ENCODE measurements at places on chromosomes 6 and 20.

GRCh38 chr6:37745748-37746147, 48.1 kb upstream of the MDGA1 start:
- no peak for DNase-seq

DNA sequence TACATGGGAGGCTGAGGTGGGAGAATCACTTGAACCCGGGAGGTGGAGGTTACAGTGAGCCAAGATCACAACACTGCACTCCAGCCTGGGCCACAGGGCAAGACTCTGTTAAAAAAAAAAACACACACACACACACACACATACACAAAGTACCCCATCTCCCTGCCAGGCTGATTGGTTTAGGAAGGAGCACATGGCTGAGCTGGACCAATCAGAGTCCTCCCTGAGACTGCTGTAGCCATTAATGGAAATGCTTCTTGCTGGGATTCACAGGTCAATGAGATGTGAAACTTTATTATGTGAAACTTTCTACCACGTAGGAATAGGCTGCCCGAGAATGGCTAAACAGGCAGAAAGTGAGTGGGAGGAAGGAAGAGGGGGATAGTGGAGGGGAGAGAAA, 2.9 kb downstream of the TREM1 start:
- DNase-seq = no peak

GRCh38 chr6:130585587-130585986, 219.8 kb downstream of the TMEM200A start:
- no peak for DNase-seq

DNA sequence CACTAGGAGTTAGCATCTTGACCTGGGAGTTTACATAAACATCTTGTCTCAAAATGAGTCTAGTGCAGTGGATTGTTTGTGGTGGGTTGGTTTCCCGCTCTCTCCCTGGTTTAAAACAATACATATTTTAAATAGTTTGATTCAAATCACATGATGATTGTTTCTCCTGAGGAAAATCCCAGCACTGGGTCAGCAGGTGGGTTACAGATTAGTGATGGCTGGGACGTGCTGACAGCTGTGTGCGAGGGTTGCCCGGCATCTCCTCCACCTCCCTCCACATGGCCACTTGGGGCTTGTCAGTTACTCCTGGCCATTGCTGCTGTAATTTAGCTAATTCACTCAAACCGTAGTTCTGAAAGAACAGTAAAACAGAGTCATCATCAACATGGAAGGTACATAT, 306.4 kb upstream of the CITED2 start:
- peak; percentile 9 for DNase-seq

DNA sequence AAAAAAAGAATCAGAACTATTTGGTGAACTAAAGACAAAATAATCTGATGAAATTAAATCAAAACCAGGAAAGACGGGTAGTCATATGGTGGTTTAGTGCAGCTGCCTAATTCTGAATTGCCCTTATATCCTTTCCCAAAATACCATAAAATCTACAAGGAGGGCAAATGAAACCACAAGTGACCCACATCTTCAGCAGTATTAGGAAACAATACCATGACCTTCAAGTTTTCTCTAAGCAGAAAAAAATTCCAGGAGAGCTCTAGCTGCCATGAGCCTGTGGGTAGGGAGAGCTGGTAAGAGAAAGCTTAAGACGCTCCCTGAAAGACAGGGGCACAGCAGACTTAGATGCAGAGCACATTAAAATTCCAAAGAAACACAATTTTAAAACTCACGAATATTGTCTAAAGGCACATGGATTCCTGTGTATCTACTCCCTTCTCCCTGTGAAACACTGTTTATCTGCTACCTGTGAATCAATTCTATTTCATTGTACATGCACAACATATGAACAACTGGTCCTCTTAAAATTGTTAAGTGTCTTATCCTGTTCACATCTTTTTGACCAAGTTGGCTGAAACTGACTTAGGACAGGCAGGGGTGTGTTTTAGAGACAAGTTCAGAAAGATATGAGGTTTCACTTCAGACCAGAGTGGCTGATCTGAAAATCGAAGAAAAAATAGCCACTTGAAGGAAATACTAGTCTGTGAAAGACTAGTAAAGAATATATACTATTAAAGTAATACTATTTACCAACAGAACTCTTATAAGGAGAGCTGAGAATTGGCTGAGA, 153.6 kb upstream of the SHLD1 start:
- no peak for DNase-seq

DNA sequence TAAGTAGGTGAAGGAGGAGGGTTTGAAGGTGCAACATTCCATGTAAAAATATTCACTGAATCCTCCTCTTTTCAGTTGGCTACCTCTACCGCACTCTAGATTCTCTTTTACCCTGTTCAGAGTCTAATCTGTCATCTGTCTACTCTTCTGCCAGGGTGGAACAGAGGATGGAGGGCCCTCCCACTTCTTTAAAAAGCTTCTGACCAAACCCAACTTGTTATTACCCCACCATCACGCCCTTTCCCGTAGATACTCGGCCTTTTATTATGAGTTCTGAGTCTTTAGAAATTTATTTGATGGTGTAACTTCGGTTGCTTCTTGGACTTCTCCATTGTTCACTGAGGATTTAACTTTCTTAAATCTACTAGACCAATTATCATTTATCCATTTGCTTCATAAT, 11.7 kb downstream of the STX11 start:
- DNase-seq = no peak

DNA sequence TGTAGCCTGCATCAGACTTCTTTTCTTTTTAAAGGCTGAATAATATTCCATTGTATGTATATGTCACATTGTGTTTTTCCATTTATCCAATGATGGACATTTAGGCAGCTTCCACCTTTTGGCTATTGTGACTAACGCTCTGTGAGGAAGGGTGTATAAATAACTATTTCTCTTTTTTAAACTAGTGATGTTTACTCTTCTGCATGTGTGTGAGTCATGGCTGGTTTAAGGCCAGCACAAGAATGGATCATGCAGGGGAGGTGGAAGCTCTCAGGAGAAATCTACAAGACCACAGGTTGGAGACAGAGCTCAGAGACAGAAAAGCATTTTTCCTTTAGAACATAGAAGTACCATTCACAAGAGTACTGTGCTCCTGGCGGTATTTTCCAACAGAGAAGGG, 307.2 kb downstream of the SOX4 start:
- DNase-seq = peak; percentile 23

DNA sequence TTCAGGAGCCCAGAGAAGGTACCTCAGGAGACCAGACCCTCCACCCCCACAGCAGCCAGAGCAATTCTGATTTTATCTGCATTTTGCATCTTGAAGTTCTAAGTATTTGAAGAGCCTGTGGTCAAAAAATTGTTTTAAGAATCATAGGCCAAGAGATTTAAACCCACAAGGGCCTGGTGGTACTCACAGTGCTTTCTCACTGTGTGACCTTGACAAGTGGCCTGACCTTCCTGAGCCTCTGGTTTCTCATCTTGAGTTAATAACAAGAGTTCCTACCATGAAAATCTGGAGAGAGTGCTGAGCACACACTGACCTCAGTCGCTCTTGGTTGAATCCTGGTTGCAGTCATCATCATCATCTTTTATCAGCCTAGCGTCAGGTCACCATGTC, 45.4 kb upstream of the ID1 start:
- no peak for DNase-seq

GRCh38 chr6:146913842-146914488, 290.3 kb upstream of the STXBP5 start:
- DNase-seq = peak; percentile 99

- no peak for DNase-seq
Measured at GRCh38 chr6:126477678-126478077, 137.8 kb downstream of the CENPW start.

DNA sequence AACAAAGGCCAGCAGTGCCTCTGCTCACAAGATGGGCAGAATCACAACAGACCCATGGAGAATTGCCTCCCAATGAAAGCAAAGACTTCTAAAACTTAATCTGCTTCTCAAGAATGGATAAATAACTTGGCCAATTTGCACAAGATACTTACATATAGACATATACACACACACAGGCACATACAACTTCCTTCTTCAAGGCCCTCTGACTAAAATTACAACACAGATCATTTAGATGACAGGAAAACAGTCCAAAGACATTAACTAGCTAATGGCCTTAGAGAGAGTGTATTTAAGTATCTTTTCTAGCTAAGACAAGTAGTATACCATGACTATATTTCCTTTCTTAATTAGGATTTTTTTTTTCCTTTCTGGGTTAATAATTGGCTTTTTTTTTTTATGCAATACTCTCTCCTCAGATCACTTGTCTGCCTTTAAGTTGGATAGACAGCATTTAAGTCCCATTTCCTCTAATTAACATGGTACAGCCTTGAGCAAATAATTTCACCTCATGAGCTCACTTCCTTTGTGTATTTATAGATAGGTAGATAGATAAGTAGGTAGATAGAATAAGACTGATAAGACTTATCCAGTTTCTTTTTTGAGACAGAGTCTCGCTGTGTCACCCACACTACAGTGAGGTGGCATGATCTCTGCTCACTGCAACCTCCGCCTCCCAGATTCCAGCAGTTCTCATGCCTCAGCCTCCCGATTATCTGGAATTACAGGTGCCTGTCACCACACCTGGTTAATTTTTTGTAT, 70.0 kb downstream of the NRSN1 start:
- DNase-seq = no peak

DNA sequence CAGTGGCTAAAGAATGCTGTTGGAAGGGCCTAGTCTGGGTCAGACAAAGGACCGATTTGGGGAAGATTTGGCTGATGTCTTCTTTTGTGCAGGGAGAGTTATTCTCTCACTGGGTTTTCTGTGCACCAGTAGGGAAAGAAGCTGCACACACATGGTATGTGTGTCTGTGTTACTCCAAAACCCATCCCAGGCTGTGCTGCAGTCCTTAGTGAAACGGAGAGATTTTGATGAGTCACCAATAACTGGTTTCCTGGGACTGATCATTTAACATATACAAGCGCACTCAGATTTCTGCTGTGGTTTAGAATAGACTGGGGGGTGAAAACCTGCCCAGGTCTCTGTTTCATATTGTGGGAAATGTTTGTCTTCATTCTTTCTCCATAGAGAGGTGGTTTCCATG, 1049.8 kb downstream of the KIF16B start:
- DNase-seq = peak; percentile 13

DNA sequence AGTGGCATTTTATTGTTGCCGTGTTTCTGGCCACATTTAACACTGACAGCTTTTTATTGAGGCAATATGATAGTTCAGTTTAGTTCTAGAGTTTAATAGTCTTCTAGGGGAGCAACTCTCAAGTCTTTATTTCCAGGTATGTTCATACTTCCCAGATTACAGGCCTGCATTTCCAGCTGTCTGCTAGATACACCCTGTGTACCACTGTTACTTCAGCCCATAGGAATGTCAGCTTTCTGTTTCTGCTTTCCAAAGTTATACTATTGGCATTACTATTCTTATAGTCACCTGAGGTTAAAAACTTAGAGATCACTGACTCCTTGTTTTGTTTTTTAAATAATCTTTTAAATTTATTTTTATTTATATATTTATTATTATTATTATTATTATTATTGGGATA, 7.6 kb downstream of the ZNF451 start:
- no peak for DNase-seq

GRCh38 chr6:131914967-131915751, 36.0 kb downstream of the CCN2 start:
- DNase-seq = peak; percentile 78

- DNase-seq = peak; percentile 84
Measured at GRCh38 chr6:18501663-18502013, 114.5 kb downstream of the RNF144B start.

- DNase-seq = peak; percentile 97
Measured at GRCh38 chr6:107690643-107691061, 133.5 kb downstream of the SCML4 start.

DNA sequence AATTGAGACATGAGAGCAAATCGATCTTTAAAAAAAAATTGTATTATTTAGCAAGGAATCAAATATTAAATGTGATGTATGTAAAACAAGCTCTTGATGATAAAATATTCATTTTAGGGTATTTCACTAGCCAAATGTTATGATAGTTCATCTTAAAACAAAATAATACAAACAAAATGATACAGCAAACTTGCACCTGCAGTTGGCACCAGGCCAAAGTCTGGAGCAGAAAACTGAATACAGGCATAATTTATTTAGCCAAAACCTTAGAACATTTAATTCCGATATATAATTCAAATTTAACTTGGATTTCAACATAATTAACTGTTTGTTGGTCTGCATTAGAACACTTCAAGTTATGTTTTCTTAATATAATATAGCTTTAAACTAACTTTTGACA, 60.9 kb downstream of the EPHA7 start:
- DNase-seq = no peak
